Globus pallidus (tissue), 1 donor: ENCODE measurements at places on chromosomes 1 and 21.

GRCh38 chr1:52444463-52444862 is 40.1 kb downstream of the PRPF38A start:
- DNase-seq: no peak

- no peak for DNase-seq
Observed at GRCh38 chr21:29096218-29097015, 23.0 kb upstream of the CCT8 start.

GRCh38 chr1:225737161-225737560 is 40.5 kb upstream of the SRP9 start:
- DNase-seq: no peak

GRCh38 chr1:71836904-71837303 is 445.4 kb downstream of the NEGR1 start:
- DNase-seq: no peak

DNA sequence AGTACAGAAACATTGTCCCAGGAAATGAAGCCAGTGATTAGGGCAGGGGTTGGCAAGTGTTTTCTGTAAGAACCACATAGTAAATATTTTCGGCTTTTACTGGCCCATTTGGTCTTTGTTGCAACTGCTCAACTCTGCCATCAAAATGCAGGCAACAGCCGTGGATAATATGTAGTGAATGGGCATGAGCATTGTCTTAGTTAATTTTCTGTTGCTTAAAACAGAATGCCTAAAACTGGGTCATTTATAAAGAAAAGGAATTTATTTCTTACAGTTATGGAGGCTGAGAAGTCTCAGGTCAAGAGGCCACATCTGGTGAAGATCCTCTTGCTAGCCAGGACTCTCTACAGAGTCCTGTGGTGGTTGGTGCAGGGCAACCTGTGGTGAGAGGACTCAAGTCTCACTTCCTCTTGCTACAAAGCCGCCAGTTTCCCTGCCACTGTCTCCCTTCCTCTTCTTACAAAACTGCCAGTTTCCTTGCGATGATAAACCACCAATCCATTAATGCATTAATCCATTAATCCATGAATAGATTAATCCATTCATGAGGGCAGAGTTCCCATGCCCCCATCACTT is 166.4 kb downstream of the PSMG1 start:
- peak; percentile 54 for DNase-seq

DNA sequence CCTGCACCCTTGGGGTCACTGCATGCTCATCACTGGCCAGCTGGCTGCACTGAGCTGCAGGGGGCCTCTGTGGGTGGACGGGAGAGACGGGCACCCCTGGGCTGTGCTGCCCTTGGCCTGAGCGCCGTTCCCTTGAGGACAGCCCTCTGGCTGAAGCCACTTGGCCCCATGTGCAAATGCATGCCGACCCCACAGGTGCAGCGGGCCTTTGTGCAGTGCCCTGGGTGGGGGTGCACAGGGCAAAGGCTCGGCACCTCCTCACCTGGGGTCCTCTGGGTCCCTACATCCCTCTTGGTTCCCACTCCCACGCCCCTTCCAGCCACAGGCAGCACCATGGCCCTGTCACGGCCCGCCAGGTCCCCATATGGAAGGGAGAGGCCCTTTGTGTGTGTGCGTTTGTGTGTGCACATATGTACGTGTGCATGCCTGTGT is 41.3 kb downstream of the COQ8A start:
- no peak for DNase-seq

DNA sequence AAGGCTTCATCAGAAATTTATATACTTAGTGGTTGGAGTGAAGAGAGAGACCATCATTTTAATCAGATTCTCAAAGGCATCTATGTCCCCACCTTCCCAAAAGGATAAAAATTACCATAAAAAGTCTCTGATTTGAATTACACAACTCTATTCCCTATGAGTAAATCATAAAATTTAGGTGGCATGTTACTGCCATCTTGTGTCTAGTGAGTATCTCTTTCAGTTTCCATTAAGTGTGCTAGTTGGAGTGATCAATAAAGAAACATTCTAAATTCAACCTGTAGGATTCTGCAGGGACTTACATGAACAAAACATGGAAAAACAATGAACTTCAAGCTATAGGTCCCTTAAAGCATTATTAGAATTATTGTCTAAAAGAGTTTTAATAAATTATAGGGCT is 655.4 kb downstream of the LTN1 start:
- peak; percentile 73 for DNase-seq

GRCh38 chr21:43658769-43659135 is 536 bp downstream of the HSF2BP start:
- no peak for DNase-seq

GRCh38 chr1:114093624-114094362 is 59.9 kb downstream of the SYT6 start:
- no peak for DNase-seq

- no peak for DNase-seq
Observed at GRCh38 chr21:38956856-38957571, 151.3 kb downstream of the ETS2 start.

- no peak for DNase-seq
Observed at GRCh38 chr1:41631154-41631553, 146.7 kb upstream of the EDN2 start.

DNA sequence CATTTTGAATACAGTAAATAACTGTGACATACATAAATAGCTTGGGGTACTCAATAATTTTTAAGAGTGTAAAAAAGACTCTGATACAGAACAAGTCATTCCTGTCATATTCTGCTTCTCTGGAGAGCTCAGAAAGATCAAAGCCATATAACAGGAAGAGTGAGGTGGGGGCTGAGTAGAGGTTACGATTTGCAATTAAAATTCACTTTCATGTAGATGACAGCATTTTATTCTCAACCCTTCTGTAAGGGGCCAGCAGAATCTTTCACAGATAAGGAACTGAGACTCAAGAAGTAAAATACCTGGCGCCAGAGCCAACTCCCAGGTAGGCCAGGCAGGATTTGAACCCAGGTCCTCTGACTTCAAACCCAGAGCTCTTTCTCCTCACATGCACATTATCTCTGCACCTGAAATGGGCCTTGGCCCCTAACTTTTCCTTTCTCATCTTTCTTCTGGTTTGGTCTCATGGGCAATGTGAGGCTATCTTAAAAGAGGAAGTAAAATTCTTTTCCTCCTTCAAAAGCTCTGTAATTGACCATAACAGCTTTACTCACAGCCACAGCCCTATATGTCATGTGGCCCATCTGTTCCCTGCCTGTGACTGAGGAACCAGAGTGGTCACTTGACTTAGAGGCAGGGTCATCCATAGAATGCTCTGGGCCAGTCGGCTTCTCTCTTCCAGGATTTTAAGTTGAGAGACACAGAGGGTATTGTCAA is 80.9 kb upstream of the SYT6 start:
- peak; percentile 47 for DNase-seq

GRCh38 chr21:35323947-35324346 is 274.8 kb upstream of the RUNX1 start:
- no peak for DNase-seq

DNA sequence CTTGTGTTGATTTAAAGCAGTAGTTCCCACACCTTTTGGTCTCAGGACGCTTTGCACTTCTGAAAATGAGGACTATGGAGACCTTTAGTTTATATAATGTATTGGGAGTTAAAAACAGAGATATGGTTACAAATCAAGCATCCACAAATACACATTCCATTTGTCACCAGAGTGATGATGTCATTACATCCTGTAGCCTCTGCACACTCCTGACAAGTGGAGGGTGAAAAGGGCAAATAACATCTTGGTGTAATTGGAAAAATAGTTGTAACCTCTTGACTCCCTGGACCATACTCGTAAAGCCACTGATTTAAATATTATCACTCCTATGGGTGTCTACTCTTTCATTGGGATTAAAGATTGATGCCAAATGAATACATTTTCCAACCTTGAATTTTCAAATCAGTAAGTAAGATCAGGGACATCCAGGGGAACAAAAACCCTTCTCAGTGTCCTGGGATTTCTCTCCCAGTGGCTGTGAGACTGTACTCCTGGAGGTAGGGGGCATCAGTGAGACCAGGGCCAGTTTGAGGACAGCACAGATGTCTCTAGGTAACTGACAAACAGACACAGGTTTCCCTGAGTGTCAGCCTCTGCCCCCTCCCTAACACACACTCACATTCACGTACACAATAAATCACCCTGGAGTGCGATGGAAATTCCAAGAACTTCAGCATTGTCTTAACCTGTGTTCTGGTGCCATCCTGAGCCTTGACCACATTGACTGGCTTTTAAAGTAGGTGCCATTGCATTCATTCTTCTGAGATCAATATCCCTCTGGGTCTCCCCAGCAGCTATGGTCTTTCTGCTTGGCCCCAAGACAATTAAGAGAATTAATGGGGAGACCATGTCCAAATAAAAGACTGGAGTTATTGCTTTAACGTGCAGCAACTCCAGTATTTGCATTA is 63.0 kb downstream of the NR5A2 start:
- DNase-seq: no peak

- DNase-seq: no peak
Observed at GRCh38 chr1:224498574-224499170, 64.1 kb upstream of the WDR26 start.

GRCh38 chr1:191174298-191174697 is 696.6 kb upstream of the BRINP3 start:
- peak; percentile 2 for DNase-seq

DNA sequence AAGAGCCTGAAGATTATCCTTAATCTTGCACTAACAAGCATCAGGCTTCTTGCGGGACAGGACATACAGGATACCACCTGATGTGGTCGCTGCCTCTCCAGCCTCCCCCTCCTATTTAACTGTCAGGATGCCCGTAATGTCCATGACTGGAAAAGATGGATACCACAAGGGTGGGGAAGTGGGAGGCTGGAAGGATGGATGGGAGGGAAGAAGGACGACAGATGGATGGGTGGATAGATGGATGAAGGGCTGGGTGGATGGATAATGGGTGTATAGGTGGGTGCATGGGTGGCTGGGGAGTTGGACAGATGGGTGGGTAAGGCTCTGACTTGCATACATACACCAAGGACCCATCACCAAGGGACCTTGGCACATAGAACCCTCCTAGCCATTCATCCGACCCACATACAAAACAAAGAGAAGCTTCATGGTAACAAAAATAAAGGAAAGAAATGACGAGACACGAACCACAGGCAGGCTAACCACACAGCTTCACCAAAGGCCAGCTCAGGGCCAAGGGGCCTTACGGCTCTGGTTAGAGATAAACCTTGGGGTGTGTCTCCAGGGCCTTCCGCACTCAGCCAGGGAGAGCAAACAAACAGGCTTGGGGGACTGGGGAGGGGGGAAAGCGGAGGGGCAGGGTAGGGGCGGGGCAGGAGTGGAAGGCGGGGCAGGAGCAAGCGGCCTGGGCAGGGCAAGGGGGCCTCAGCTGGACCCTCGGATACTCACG is 50.5 kb downstream of the HSPG2 start:
- DNase-seq: no peak

DNA sequence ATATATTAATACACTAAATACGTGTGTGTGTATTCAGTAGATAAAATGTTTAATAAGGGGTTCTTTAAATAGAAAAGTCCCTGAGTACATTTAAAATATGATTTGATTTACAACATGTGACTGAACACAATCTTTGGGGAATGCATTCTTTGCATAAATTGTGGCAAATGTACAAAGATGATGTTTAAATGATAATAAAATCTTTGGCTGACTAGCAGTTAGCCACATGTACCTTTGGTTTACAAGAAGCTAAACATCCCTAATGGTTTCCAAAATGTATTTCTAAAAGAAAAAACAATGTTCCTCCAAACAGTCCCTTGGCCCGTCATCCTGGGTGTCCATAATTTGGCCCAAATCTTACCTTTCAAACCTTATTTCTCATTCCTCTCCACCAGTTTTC is 106.4 kb upstream of the MARK1 start:
- DNase-seq: no peak

DNA sequence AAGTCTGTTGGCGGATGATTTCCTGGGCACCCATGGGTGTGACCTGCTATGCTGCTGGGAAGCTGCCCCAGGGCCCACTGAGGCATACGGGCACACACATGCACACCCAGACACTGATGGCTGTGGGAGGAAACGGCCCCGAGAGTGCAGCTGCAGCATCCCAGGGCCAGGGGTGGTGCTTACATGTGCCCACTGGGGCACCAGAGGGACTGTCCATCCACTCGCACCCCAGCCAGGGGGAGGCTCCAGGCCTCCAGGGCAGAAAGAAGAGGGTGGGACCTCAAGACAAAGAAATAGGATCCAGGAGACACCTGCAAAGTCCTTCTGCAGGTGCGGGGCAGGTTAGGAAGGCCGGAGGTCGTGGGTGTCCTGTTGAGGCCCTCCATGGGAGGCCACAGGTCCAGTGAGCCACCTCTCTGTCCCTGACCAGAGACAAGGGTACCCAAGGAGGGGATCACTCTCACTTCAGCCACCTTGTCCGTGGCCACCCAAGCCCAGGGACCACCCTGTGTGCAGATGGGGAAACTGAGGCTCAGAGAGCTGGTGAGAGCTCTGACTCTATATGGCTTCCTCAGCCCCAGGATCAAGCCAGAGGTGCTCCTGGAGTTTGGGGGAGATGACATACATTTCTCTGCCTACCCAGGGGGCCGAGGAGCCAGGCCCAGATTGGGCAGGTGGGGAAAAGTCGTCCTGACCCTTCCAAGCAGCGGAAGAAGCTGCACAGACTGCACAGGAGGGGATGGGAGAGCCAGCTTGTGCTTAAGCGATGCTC is 57.1 kb downstream of the WNT9A start:
- DNase-seq: no peak

- DNase-seq: no peak
Observed at GRCh38 chr1:198907423-198907746, 268.5 kb downstream of the PTPRC start.

DNA sequence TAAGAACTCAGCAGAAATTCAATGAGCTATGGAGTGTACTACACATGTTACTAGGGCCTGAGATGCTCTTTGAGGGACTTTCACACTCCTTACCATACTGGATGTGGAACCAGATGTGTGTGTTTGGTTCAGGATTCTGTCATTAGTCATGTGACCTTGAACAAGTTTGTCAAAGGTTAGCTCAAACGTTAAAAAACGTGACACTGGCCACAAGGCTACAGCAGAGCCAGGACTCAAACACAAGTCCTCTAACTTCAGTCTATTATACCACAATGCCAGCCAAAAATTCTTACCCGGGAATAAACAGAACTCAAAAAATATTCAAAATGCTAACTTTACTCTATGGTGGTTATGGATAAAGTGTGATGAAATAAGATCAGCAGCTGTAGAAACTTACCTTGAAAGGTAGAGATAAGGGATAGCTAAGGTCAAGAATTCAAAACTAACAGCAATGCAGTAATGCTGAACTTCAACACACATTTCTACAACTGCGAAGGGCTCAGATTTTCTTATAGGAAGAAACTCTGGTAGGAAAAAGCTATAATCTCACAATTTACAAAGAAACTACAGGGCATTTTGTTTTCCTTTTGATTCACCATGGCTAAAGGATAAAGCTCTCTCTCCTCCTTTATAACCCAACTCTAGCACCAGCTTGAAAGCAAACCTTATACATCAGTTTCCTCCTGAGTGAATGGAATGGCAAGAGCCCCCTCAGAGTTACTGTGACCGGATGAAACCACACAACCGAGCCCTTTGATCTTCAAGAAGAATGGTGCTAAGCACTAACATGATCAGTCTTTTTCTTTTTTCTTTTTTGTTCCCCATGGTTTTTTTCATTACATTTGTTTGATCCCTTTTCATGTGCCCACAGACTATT is 233.9 kb downstream of the SLC45A1 start:
- DNase-seq: no peak
